Hematopoietic multipotent progenitor cell treated with erythropoietin and hydrocortisone succinate and interleukin-3 and kit ligand, for 4 days (in vitro differentiated cells): ENCODE measurements at places on chromosomes 3 and 15.

- DNase-seq, result no peak
Measured at GRCh38 chr15:29903785-29904464, 81.7 kb upstream of the TJP1 start.

DNA sequence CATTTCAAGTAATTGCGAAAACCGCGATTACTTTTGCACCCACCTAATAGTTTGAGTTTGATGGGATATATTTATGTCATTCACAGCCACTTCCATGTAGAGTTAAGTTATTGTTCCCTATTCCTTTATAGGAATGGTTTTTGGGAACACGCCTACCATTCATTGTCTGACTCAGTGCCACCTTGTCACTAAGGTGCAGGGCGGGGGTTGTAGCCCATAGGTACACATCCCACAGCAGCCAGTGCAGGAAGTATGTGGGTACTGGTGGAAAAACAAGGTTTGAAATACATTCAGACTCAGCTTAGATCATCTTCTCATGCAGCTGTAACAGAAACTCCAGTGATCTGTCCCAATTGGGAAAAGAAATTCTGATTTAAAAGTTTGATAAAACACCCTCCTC is 48.2 kb upstream of the CFAP161 start:
- DNase-seq, result no peak

DNA sequence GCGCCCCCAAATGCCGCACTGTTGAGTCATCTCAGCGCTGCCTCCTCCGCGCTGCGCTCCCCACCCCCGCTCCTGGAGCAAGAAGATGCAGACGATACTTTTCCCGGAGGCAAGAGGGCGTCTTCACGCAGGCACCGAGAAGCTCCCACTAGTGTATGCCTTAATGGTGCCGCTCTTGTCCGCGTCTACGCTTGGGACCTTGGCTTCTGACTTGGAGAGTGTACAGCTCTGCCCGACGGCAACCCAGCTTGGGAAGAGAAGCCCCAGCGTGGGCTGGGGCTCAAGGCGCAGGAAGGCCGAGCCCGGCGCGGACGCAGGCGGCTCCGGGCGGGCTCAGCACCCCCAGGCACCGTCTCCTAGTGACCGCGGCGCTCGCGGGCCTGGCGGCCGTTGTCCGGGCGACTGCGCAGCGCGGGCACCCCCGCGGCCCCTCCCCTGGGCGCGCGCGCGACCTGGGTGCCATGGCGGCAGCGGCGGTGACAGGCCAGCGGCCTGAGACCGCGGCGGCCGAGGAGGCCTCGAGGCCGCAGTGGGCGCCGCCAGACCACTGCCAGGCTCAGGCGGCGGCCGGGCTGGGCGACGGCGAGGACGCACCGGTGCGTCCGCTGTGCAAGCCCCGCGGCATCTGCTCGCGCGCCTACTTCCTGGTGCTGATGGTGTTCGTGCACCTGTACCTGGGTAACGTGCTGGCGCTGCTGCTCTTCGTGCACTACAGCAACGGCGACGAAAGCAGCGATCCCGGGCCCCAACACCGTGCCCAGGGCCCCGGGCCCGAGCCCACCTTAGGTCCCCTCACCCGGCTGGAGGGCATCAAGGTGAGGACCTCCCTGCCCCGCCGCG is at the start of gene P4HTM:
TSS of gene P4HTM (plus strand) at position 446 of the 840 bp plus-strand sequence. CDS start at position 462, 16 bp downstream.
- peak; percentile 95 for DNase-seq

GRCh38 chr3:36501616-36502015 is 121.3 kb downstream of the STAC start:
- peak; percentile 53 for DNase-seq

DNA sequence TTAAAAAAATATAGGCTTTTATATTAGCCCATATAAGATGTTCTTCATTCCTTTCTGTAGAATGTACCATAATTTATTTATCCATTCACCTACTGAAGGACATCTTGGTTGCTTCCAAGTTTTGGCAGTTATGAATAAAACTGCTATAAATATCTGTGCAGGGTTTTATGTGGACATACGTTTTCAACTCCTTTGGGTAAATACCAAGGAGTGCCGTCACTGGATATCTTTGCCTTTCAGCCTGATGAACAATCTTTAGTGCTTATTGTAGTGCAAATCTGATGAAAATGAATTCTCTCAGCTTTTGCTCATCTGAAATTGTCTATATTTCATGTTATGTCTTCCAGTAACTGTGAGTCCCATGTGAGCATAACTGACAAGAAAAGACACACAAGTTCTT is 26.6 kb upstream of the BLM start:
- DNase-seq, result no peak

DNA sequence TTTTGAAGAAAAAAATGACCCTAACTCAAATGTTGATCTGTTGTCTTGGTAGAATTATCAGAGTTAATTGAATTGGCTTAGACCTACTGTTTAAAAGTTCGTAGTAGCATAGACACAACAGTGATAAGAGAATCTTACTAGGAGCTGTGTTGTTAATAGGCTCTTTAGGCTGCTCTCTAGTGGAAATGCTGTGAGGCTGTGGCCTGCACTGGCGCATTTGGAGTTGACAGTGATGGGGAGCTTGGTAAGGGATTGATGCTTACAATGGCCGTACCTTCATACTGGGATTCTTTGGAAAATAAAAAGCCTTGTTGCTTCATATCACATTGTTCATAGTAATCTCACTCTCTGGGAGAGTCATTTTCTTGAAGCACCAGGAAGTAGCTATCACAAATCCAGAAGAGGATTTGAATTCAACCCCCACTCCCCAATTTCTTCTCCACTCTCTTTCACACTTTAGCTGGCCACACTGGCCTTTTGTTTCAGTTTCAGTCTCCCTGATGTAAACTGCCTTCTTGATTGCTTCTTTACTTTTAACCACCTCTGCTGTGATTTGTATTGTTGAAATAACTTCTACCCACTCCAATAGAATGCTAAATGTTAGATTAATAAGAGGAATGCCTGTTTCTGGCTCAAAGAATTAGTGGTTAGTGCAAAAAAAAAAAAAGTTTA is 56.6 kb downstream of the CEP63 start:
- peak; percentile 13 for DNase-seq

DNA sequence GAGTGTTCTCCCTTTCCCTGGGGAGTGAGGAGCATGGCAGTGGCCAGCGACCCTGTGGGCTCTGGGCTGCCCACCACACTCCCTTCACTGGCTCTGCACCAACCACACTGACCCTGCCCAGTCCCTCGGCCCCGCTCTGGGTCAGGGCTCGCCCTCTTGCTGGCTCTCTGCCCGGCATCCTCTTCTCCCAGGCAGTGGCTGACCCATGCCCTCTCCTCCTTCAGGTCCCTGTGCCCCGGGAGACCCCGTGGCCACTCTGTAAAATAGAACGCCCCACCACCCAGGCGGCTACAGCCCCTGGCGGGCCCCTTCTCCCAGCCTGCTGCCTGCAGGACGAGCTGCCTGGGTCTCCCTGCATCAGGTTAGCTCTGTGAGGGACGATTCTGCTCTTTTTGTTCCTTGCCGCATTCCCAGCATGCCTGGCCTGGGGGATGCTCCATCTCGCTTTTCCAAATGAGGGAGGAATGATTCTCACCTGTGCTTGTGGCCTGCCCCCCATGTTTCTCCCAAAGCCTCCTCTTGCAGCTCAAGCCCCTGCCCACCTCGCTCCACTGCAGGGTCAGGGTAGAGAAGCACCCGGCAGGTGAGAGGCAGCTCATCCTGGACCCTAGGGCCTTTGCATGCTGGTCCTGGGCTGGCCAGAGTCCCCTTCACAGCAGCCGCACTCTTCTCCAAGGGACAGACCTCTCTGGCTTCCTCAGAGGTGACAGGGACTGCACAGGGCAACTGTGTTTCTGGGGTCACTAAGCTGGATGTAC is 14.5 kb upstream of the CFAP100 start:
- no peak for DNase-seq

- DNase-seq, result peak; percentile 60
Measured at GRCh38 chr15:32956006-32956405, 238.2 kb downstream of the GREM1 start.

DNA sequence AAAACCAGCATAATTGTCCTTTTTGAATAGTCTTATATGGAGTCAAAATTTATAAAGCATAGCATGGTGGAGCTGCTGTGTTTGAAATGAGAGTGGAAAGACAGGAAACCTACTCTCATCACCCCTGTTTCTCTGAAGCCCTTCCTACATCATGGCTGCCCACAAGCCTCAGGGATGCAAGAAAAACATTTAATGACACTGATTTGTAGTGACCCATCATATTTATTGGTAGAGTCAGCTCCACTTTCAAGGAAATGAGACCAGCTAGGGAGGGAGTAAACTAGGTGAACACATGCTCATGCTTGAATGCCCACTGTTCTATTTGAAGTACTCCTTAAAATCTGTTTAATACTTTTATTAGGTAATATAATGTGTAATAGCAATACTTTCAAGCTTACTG is 494.3 kb upstream of the KCNMB2 start:
- no peak for DNase-seq

DNA sequence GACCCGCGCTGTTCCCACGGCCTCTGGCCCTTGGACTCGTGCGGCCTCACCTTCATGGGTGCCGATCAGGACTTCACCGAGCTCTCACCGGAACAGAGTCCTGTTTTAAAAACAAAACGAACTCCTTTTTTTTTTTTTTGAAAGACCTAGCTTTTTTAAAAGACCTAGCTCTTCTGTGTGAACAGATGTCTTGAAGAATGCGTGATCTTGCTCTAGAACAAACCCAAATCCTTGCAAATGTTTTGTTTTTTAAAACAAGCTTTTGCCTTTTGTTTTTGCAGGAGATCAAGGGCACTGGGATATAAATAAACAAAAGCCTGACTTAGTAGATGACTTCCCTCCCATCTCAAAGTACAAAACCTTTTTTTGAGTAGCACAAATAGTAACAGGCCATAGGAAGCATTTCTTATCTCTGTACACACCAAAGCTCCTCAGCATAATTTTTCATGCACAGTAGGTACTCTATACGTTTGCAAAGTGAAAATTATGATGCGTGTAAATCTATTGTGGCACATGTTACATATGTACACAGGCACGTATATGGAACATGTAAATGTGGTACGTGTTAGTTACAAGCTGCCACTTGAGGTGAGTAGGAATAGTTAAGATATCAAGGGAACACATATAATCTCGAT is 1.1 kb upstream of the MSL2 start:
- DNase-seq, result peak; percentile 53

- peak; percentile 41 for DNase-seq
Measured at GRCh38 chr3:185807445-185808068, 17.3 kb downstream of the IGF2BP2 start.
